ENCODE measurements at places on chromosomes 7 and 10. TPM values are rescaled to one million over a fixed set of nuclear protein-coding genes. Genes with fewer than 3 reads are reported as not detected.
A peak's percentile ranks its signal among the peaks of the same experiment; 100 is the strongest.

SPDYE11 gene
- not detected for total RNA-seq

VENTX gene
- not detected for total RNA-seq

CHAT gene
- total RNA-seq: 0.24 TPM

PPP1R9A gene
- not detected for total RNA-seq

FRMD4A gene
- 0.98 TPM for total RNA-seq

FGF8 gene
- 0.35 TPM for total RNA-seq

GSDME gene
- 9.6 TPM for total RNA-seq

OR2A42 gene
- not detected for total RNA-seq

WEE2 gene
- not detected for total RNA-seq

ATG9B gene
- total RNA-seq: 7.5 TPM

PTPRZ1 gene
- not detected for total RNA-seq

NUTM2A gene
- not detected for total RNA-seq

GRCh38 chr10:100528123-100528886 is 1.4 kb downstream of the NDUFB8 start:
- H3K4me3 ChIP-seq: peak overlapping the region; percentile 87
- DNase-seq: peak; percentile 71
- H3K4me1 ChIP-seq: peaks cover 30% of the 10 kb centered on the region
- peak overlapping the region; percentile 91 for H3K27ac ChIP-seq
- H3K27me3 ChIP-seq: no peaks in the 10 kb centered on the region

- no peak overlapping the region for H3K4me3 ChIP-seq
- no peak for DNase-seq
- H3K27me3 ChIP-seq: peaks cover 38% of the 10 kb centered on the region
- no peaks in the 10 kb centered on the region for H3K36me3 ChIP-seq
Measured at GRCh38 chr10:7133278-7133677, 277.6 kb downstream of the SFMBT2 start.

DNA sequence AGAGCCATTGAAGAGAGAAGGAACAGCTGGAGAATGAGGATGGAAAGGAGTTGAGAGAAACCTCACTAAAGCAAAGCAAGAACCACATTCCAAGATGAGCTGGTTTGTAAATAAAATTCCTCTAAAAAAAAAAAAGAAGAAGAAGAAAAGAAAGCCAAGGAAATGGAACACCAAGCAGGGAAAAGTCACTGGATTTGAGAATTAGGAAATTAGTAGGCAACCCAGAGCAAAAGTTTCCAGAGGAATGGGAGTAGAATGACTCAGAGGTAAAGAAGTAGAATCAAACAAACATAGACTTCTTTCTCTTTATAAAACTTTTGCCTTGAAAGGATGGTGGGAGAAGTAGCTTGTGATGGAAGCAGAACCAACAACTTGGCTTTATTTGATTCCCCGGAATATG is 3.9 kb downstream of the CH25H start:
- peaks cover 15% of the 10 kb centered on the region for H3K4me1 ChIP-seq
- no peak overlapping the region for H3K4me3 ChIP-seq
- H3K27me3 ChIP-seq: peaks cover 27% of the 10 kb centered on the region
- H3K36me3 ChIP-seq: no peaks in the 10 kb centered on the region
- H3K27ac ChIP-seq: no peak overlapping the region

DNA sequence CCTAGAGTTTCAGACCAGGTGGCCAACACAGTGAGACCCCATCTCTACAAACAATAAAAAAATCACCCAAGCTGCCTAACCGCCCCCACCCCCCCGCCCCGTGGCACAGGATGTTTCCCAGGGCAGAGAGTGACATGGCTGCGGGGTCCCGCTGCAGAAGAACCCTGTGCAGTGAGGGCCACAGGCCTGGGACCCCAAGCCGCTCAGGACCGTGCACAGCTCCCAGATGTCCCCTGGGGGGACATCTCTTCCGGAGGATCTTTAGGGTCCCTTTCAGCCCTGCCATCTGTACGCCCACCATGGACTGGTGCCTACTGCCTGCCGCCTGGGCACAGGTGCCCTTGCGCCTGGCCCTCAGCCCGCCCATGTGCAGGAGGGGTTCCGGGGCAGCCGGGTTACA is 373.6 kb downstream of the DNAJB6 start:
- H3K4me1 ChIP-seq: no peaks in the 10 kb centered on the region
- H3K36me3 ChIP-seq: no peaks in the 10 kb centered on the region
- peaks cover 3% of the 10 kb centered on the region for H3K27me3 ChIP-seq
- no peak overlapping the region for H3K27ac ChIP-seq
- no peak overlapping the region for H3K4me3 ChIP-seq

DNA sequence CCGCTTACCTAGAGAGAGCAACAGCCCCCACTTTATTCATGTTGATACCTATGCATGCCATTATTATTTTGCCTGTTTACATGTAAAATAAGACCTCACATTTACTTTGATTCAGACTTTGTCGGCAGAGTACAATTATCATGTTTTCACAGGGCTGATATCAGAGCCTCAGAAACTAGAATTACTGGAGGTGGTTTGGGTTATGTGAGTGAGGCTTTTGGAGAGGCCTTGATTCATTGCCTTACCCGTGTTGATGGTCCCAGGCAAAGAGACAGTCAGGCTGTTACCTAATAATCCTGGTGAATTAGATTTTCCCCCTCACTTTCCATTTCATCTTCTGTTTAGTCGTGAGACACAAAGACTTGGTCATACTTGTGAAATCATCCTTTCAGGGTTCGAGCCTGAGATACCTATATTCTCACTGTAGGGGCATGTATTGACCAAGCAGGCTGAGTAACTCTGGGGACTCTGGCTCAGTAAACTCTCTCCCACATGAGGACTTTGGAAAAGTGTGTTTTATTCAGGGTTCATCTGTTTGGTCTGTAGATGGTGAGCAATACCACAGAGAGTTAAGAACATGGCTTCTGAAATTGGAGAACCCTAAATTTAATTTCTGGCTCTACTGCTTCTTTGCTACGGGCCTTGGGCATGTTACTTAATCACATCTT is 150.9 kb downstream of the CELF2 start:
- H3K36me3 ChIP-seq: peaks cover 24% of the 10 kb centered on the region
- H3K4me1 ChIP-seq: peaks cover 31% of the 10 kb centered on the region
- no peaks in the 10 kb centered on the region for H3K27me3 ChIP-seq
- DNase-seq: peak; percentile 63

DNA sequence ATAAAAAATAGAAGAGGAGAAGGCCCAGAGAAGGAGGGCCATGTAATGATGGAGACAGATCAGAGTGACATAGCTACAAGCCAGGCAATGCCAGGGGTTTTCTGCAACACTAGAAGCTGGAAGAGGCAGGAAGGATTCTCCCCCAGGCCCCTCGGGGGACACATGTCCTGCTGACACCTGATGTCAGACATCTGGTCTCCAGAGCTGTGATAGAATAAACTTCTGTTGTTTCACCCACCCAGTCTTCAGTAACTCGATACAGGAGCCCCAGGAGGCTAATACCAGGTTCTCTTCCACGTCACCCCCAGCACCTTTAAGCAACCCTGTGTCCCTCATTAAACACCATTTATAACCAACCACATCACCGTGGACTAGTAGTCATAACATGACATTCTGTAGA is 94.9 kb downstream of the TMEM130 start:
- no peak overlapping the region for H3K27ac ChIP-seq
- no peak overlapping the region for H3K4me3 ChIP-seq
- H3K27me3 ChIP-seq: no peaks in the 10 kb centered on the region
- no peaks in the 10 kb centered on the region for H3K36me3 ChIP-seq
- H3K4me1 ChIP-seq: no peaks in the 10 kb centered on the region
- no peak for DNase-seq

DNA sequence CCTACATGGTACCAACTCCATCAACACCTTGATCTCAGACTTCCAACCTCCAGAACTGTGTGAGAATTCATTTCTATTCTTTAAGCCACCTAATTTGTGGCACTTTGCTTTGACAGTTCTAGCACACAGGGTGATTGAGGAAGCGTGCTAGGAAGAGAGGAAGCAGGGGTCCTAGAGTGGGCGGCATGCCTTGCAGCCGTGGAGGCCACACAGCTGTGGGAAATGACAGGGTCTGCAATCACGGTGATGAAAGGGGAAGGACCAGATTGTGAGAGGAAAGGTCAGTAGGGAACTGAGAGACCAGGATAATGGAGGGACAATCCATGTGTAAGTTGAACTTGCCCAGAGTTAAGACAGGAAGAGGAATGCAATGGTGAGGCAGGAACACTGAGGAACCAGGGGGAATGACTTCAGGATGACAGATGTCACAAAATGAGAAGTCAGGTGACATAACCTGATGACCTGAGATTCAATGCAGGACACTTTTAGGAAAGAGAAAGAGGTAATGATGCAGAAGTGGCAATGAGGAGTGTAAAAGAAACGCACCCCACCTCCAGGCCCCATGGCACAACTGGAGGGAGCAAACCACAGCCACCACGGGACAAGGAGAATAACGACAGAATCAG is 87.3 kb upstream of the PIK3CG start:
- no peak for DNase-seq
- H3K27ac ChIP-seq: no peak overlapping the region
- H3K27me3 ChIP-seq: no peaks in the 10 kb centered on the region
- peaks cover 16% of the 10 kb centered on the region for H3K4me1 ChIP-seq

DNA sequence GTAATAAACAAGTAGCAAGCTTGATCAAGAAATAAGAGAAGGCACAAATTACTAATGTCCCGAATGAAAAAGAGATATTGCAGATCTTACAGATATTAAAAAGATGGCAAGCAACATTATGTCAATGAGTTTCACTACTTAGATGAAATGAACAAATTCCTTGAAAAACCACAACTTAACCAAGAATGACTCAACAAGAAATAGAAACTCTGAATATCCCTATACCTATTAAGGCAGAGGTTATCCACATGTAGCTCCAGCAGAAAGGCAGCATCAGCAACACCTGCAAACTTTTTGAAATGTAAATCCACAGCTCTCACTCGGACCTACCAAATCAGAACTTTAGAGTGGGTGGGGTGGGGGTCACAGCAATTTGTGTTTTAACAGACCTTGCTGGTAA is 33.6 kb downstream of the PDE1C start:
- H3K36me3 ChIP-seq: no peaks in the 10 kb centered on the region
- no peak for DNase-seq
- H3K27ac ChIP-seq: no peak overlapping the region

DNA sequence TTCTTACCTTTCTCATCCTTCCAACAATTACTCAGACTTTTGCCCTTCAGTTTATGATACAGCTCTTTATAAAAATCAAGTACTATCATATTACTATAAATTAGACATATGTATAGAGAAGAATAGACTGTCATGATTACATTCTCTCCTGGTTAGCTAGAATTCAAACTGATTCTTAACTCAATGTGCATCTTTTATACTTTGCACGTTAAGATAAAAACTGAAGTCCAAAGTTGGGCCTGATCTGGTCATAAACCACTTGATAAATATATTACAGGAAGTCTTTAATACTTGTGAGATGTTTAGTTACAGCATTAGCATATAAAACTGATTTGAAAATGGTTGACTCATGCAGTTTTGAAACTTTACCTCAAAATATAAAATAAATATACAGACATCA is 2.6 kb downstream of the AGR3 start:
- H3K4me3 ChIP-seq: no peak overlapping the region
- no peaks in the 10 kb centered on the region for H3K27me3 ChIP-seq
- no peak overlapping the region for H3K27ac ChIP-seq
- no peaks in the 10 kb centered on the region for H3K36me3 ChIP-seq
- H3K4me1 ChIP-seq: no peaks in the 10 kb centered on the region
- no peak for DNase-seq

GRCh38 chr10:67519434-67519833 is 176.6 kb downstream of the CTNNA3 start:
- H3K27me3 ChIP-seq: no peaks in the 10 kb centered on the region
- no peaks in the 10 kb centered on the region for H3K36me3 ChIP-seq
- no peak overlapping the region for H3K27ac ChIP-seq
- peaks cover 2% of the 10 kb centered on the region for H3K4me1 ChIP-seq
- DNase-seq: no peak
- no peak overlapping the region for H3K4me3 ChIP-seq

DNA sequence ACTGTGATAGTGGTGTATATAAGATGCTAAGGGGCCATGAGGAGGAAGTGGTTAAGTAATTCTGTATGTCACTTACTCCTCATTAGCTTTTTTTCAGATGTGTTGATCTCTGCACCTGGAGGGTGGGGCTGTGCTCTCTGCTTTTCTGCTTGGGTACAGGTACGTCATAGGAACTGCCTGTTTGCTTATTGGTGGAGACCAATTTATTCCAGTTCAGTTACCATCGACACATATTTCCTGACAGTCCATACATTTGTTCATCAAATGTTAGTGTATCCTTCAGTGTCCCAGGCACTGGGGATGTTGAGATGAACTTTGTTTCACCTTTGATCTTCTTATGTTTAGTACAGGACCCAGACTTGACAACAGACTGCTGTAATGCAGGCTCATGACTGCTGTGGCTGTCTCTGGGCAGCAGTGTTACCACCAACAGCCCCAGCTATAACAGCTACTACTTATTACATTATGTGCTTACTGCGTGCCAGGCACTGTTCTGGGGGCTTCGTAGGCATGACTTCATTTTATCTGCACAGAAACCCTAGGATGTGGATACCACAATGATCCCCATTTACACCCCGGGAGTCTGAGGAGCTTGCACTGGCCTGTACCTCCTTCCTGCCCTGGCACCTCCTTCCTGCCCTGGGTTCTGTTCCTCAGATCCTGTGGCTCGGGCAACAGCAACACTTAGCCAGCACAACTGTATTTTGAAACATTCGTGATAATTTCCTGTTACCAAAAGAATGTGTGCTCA is 87.4 kb downstream of the BUB3 start:
- peak overlapping the region; percentile 25 for H3K4me3 ChIP-seq
- no peaks in the 10 kb centered on the region for H3K27me3 ChIP-seq
- H3K4me1 ChIP-seq: peaks cover 22% of the 10 kb centered on the region

GRCh38 chr10:6300106-6300783 is 97.5 kb downstream of the PFKFB3 start:
- DNase-seq: peak; percentile 78
- H3K4me1 ChIP-seq: peaks cover 47% of the 10 kb centered on the region
- no peaks in the 10 kb centered on the region for H3K27me3 ChIP-seq
- peak overlapping the region; percentile 94 for H3K27ac ChIP-seq

DNA sequence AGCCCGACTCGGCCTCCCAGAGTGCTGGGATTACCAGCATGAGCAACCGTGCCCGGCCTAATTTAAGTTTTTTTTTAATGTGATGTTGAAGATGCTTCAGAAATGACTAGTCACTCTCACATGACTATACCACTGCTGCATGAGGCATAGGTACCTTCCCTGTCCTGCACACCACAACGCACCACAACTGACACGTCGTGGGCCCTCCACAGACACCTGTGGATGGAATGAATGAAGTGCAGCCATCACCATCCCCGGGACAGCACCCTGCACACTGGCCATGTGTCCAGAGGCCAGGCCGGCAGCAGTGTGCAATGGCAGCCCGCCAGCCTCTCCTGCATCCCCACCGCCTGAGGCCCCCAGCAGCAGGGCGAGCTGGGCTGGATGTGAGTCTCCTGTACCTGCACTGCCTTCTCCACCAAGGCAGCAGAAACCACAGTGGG is 55.1 kb downstream of the VOPP1 start:
- H3K27me3 ChIP-seq: no peaks in the 10 kb centered on the region
- peaks cover 50% of the 10 kb centered on the region for H3K36me3 ChIP-seq
- peak overlapping the region; percentile 66 for H3K27ac ChIP-seq
- H3K4me3 ChIP-seq: peak overlapping the region; percentile 10

GRCh38 chr7:37201876-37202198 is 246.8 kb downstream of the ELMO1 start:
- H3K4me3 ChIP-seq: no peak overlapping the region
- no peaks in the 10 kb centered on the region for H3K27me3 ChIP-seq
- peaks cover 15% of the 10 kb centered on the region for H3K4me1 ChIP-seq
- DNase-seq: no peak
- H3K27ac ChIP-seq: no peak overlapping the region

- DNase-seq: peak; percentile 79
- H3K27me3 ChIP-seq: no peaks in the 10 kb centered on the region
Measured at GRCh38 chr7:155299535-155300202, 2.0 kb downstream of the INSIG1 start.

GRCh38 chr7:113799896-113800295 is 118.9 kb downstream of the PPP1R3A start:
- no peaks in the 10 kb centered on the region for H3K4me1 ChIP-seq
- DNase-seq: no peak
- H3K36me3 ChIP-seq: no peaks in the 10 kb centered on the region
- H3K27me3 ChIP-seq: no peaks in the 10 kb centered on the region
- no peak overlapping the region for H3K27ac ChIP-seq
